Stimulated activated CD4-positive, alpha-beta T cell treated with anti-CD3 and anti-CD28 coated beads, Interleukin-1b, Interleukin-23, amount 100 ng/mL, for 48 hours (primary cell): ENCODE measurements at places on chromosomes 13 and 19.

GRCh38 chr19:40719414-40719894 is 2.5 kb downstream of the ITPKC start:
- no peak for DNase-seq

DNA sequence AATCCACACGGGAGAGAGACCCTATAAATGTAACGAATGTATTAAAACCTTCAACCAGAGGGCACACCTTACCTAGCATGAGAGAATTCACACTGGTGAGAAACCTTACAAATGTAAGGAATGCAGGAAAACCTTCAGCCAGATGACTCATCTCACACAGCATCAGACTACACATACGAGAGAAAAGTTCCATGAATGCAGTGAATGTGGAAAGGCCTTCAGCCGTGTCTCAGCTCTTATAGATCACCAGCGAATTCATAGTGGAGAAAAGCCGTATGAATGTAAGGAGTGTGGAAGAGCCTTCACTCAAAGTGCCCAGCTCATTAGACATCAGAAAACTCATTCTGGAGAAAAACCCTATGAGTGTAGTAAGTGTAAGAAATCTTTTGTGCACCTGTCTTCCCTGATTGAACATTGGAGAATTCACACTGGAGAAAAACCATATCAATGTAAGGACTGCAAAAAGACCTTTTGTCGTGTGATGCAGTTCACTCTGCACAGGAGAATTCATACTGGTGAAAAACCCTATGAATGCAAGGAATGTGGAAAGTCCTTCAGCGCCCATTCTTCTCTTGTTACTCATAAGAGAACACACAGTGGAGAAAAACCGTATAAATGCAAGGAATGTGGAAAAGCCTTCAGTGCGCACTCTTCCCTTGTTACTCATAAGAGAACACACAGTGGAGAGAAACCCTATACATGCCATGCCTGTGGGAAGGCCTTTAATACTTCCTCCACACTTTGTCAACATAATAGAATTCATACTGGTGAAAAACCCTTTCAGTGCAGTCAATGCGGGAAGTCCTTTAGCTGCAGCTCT is 16.0 kb downstream of the ZNF582 start:
- DNase-seq, result no peak

- no peak for DNase-seq
Observed at GRCh38 chr19:695352-695949, at the start of gene PRSS57. PRSS57 (minus strand) TSS chr19:695452; CDS start chr19:695430, 22 bp downstream.

GRCh38 chr19:52522551-52522950 is 4.9 kb upstream of the ZNF808 start:
- DNase-seq, result no peak

DNA sequence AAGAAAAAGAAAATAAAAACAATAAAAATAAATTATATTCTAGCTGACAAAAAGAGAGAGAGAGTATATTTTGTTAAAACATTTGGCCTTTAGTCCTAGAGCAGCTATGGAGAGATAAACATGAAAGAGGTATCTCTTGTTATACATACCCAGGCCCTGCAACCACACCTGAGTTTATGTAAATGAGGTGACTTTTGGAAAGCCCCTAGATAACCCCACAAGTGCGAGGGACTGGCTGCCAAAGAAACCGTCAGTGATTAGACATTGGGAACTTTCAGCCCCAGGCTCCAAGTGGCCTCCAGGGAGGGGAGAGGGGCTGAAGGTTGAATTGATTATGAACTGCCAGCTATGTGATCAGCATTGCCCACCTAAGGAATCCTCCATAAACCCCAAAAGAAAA is 2.1 kb upstream of the NLRP7 start:
- no peak for DNase-seq

- no peak for DNase-seq
Observed at GRCh38 chr13:46022481-46022880, 30.1 kb downstream of the ZC3H13 start.

GRCh38 chr13:25929816-25930215 is 122.0 kb downstream of the SHISA2 start:
- DNase-seq, result no peak

DNA sequence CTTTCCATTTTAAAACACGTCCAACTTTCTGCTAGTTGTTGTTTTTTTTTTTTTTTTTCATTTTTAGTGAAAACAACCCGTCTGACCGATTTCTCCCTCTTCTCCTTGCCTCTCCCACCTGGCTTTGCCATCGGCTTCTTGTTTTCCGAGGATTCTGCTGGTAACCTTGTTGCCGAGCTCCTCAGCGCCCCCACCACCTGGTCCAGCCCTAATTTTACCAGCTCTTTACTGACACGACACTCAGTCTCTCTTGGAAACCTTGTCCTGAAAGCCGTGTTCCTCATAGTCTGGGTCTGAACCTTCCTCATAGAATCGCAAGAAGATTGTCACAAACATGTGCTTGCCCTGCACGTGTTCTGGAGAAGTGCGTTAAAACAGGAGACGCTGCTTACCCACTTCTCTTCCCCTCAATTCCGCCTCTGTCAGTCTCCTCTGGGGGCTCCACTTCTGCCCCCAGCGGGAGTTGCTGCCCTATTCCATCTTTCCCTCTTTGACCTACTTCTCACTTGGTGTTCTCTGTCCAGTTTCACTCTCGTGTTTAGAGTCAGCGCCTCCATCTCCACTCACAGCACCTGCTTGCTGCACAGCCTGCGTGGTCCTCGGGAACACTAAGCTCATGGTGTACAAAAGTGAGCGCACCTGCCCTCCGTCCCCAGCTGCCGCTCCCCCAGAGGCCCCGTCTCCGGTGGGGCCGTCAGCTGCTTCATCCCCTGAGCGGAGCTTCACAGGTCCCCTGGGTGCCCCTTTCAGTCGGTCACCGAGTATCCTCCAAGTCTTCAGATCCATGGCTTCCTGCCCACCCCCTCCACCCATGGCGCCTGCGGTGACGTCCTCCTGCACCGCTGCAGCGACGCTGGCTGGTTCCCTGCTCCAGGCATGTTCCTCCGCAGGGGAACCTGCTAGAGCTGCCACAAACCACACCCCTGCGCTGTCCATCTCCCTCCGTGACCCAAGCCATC is 65.1 kb downstream of the TM9SF2 start:
- no peak for DNase-seq
